CD4-positive, alpha-beta T cell treated with Interleukin-6 for 4 hours (primary cell): ENCODE measurements at places on chromosomes 11 and 22.

DNA sequence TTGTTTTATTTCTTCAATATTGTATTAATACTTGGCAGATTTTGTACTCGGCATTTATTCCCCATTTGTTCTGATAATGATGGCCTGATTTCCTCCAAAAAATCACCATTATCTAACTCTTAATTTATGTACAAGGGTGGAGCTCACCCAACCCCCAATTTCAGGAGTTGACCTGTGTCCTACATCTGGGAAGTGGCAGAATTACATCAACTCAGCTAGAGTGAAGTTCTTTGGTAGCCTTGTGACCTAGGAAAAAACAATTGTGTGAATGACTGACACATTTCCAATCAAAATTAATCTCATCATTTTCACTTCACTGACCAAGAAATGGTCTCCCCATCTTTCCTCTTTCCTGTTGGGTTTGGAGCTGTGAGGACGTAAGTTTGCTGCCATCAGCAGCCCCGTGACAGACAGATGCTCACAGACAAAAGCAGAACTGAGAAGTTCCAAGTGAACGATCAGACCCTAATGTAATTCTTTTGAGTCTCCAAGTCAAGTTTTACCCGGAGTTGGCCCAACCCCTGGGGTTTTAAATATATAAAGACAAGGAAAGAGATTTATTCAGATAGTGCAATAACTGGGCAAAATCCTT, 16.6 kb upstream of the MS4A6E start:
- DNase-seq, result no peak

- DNase-seq, result no peak
Measured at GRCh38 chr11:41222236-41222635, 237.2 kb downstream of the LRRC4C start.

DNA sequence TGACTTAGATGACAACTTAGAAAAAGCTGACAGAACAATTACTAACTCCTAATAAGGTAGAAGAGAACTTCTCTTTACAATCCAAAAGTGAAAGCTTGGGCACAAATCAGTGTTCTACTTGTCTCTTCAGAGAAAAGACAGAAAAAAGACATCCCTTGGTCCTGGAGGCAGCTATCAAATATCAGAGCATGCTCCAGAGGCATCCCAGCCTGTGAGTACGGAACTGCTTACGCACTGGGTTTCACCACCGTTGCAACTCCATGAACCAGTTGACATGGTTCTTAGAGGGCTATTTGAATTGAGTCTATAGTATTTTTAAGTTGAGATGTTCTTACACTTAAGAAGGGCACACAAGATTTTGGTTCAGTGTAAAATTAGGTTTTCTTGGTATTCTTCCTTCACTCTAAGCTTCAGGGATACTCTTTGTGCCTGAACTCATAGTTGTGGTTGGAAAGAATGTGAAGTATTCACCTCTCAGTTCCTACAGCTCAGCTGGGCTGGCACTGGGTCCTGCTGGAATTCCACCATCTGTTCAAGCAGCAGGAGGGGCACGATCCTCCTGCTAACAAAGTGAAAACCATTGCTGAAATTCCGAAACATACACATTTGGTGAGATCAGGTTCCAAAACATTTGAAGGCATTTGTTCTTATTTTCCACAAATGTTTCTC, 6.3 kb downstream of the AKIP1 start:
- DNase-seq, result no peak

DNA sequence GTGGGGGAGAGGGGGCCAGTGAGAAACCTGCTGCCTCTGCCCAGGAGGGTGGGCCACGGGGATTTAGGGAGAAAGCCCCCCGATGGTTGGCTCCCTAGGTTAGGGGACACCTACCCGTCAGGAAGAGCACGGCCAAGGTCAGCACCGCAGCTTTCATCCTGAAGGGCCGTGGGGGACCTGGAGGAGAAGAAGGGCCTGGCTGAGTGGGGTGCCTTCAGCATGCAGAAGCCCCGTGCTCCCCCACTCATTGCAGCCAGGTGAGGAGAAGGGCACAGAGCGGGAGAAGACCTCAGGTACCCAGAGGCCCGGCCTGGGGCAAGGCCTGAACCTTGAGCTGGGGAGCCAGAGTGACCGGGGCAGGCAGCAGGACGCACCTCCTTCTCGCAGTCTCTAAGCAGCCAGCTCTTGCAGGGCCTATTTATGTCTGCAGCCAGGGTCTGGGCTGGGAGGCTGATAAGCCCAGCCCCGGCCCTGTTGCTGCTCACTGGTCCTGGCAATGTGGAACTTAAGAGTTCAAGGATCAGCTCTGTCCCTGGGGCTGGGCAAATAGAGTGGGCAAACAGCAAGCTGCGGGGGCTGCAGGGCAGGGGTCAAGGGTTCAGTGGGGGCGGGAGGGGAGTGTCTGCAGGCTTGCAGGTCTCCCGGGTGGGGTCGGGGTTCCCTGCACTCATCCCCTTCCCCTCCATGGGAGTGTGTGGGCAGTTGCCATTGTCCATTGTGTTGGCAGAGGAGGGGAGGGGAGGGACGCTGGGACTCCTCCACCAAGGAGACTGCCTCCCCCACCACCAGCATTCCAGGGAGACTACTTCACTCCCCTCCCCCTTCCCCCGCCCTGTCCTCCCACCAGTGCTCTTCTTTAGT, at the start of gene APOA1:
Gene APOA1, minus strand, starts transcription at position 392 of the 861 bp plus-strand sequence. Its CDS starts 235 bp downstream, at position 157.
- DNase-seq, result no peak

DNA sequence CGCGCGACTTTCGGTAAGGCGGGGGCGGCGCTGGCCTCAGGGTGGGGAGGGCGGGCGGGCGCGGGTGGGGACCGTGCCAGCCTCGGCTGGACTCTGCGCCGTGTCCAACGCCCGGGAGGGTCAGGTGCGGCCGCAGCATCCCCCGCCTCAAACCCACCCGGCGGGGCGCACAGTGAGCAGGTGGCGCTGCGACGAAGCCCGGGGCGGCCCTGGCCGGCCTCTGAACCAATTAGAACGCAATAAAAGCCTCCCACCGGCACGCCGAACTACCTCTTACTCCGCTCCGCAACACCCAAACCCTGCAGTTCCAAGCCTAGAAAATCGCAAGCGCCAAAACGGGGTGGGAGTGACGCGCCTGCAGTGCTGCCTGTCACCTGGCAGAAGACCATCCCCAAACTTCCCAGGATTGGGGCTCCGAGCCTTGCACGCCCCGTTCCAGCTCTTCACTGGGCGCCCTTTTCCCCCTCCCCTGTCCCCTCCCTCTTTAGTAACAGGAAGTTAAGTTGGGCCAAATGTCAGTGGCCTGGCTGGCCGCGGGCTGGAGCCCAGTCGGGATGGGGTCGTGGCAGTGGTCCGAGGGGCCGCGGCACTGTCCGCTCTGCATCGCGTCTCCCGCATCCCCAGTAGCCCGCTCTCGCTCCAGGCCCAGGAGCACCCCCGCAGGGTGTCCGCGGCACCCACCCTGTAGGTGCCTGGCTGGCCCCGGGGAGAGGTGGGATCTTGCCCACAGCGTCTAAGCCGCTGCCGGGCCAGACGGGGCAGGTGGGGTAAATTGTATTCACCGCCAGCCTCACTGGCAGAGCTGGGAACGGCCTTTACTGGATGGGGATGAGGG, 541 bp downstream of the MICAL2 start:
- peak; percentile 42 for DNase-seq

DNA sequence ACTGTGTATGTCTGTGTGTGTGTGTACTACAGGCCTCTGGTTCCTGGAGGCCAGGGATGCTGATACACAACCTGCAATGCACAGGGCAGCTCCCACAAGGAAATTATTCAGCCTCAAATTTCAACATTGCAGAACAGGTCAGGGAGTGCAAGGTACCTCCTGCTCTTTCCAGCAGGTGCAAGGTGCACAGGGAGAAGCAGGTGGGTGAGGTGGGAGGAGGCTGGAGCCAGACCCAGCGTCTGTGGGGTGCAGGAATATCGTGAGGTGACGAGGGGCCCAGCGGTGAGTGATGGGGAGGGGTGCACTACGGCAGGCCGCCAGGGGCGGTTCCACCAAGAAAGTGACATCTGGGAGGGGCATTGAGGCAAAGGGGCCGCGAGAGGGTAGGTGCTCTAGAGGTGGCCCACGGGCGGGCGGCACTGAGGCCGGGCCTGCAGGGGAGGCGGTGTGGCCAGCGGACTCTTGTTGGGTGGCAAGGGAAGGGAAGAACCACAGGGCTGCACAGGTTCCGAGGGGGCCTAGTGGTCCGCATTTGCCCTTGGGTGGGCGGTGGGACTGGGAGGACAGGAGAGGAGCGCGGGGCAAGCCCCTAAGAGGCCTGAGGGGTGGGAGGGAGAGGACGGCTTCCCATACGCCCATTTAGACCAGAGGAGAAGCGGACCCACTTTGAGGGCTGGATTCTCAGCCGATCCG, 21.6 kb downstream of the DGCR6L start:
- DNase-seq, result no peak

GRCh38 chr11:70364745-70365543, 33.4 kb upstream of the CTTN start:
- peak; percentile 61 for DNase-seq

DNA sequence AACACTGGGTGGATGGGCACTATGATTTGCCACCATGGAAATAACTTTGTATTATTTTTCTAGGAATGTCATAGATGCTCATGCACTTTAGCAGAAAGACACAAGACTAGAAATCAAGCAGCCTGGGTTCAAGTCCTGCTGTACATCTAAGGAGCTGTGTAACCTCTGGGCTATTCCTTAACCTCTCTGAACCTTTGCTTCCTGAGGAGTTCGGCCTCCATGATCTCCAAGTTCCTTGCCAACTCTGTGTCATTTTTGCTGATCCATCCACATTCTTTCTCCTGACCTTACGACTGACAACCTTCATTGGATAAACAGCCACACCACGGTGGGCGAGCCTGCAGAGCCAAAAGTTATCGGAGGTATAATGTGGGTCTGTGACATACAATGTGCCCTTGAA, 24.1 kb downstream of the ETS1 start:
- DNase-seq, result no peak

DNA sequence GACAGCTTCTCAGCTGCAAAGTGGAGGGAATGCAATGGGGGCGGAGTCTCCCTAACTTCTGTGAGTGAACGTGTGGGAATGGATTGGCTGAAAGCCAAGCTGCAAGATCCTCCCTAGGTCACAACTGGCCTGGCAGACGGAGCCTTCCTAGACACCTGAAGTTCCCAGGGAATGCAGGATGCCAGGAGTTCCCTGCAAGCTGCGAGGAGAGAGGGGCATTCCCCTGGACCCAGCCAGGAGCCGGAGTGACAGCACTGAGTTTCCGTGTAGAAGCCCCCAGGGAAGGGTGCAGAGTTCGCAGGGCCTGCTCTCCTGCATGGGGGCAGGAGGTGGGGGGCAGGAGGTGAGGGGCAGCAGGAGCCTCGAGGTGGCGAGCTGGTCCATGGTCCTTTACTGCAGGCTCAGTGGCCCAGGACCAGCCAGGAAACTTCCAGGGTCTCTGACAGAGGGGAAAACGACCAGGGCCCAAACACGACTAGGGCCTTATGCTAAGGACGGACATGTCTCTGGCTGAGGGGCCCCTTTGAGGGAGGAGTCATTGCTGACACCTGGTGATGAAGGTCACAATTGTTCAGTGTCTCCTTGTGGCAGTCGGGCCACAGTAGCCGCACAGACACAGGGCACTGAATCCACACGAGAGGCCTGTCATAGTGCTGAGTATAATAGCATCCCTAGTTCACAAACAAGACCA, 141.4 kb downstream of the FBXO7 start:
- no peak for DNase-seq

DNA sequence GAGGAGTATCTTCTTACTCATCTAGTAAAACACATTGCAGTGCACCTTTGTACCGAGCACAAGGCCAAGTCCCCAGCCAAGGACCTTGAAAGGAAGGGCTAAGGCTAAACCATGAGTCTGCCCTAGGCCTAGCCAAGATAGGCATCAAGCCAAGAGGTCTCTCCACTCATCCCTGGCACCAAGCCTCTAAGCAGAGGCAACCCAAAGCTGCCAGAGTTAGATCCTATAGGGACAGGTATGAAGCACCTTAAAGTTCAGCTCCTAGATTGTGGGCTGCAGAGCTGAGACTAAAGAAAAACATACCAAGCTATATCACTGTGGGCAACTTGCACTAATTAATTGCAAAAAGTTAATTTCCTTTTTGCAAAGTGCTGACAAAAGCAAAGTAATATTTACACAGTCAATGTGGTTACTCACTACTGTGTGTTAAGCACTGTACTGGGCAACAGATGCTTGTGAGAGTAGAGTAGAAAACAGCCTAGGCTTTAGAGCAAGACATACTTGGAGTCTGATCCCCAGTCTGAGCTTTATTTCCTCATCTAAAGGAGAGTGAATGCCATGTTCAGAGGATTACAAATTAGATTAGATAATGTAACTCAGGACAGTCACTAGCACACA, 7.2 kb downstream of the COA4 start:
- no peak for DNase-seq

DNA sequence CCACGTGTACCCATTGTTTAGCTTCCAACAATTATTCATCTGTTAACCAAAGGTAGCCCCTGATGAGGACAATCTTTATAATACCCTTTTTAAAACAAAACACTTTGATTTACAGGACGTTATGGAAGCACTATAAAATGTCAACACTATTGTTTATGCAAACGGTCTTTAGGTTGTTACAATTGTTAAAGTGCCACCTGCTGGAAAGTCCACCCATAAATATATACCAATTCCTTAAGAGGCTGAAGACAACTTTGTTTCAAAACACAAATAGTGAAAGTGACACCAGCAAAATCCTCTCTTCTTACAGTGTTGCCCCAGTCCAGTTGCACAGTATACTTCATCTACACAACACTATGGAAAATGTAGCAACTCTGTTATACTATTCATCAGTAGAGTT, 68.9 kb upstream of the SLN start:
- DNase-seq, result no peak

DNA sequence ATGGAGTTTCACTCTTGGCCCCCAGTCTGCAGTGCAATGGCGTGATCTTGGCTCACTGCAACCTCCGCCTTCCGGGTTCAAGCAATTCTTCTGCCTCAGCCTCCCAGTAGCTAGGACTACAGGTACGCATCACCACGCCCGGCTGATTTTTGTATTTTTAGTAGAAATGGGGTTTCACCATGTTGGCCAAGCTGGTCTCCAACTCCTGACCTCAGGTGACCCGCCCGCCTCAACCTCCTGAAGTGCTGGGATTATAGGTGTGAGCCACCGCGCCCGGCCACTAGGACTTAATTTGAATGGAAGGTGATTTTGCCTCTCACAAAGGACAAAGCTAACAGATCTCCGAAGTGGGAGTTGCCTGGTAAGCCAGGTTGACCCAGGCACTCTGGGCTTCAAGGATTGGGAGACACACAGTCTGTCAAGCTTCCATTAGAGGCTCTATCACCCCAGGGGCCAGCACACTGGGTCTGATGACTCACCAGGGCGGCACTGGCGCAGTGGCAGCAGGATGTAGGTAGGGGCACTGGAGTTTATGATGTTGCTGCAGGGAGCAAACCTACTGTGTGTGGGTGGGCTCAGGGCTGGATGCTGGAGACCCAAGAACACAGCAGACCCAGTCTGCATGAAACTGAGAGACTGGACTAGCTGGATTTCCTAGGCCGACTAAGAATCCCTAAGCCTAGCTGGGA, 17.8 kb upstream of the KCTD14 start:
- DNase-seq, result no peak

DNA sequence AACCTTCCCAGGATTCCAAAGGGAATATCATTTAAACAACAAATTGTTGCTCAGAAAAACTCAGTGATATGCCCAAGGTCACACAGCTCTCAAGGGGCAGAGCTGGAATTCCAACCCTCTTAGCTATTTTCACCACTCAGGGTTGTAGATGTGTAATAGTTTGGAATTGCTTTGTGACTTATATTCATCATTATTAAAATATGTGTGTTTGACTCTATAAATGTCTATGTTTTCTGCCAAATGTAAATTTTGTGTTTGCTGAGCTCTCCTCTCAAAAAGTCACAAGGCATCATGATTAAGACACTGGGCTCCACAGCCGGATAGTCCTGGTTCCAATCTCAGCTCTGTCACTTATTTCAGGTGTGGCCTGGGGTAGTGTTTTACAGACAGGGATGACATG, 407.3 kb downstream of the TMEM135 start:
- DNase-seq, result no peak
